Kasumi-1 (cell line): ENCODE measurements at places on chromosomes 5 and 9.
A peak's percentile ranks its signal among the peaks of the same experiment; 100 is the strongest.

GRCh38 chr5:102792705-102793104 lies 37.6 kb downstream of the PAM start:
- DNase-seq, result peak; percentile 31

GRCh38 chr5:59607138-59607765 lies 286.3 kb downstream of the PDE4D start:
- no peak for DNase-seq

- peak; percentile 53 for DNase-seq
Measured at GRCh38 chr5:122022966-122023365, 55.1 kb downstream of the LOX start.

- peak; percentile 85 for DNase-seq
Measured at GRCh38 chr5:56908942-56909293, 478 bp upstream of the SETD9 start.

DNA sequence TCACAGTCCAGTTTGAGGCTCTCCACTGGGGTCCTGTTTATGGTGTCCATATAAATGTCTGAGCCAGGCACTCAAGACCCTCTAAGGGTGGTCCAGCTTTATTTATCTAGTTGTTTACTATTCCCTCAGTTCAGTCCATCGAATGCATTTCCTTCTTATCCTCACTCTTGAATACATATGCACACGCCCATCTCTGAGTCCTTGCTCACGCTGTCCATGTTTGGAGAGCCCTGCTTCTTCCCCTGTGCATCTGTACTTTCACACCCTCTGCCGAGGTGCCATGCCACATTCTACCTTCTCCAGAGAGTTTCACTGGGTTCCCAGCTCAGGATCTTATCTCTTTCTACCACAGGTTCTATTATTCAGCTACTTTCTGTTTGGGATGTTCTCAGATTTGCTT lies 30.2 kb upstream of the SEMA6A start:
- no peak for DNase-seq

- no peak for DNase-seq
Measured at GRCh38 chr9:114258866-114259797, 63.8 kb upstream of the ORM1 start.

DNA sequence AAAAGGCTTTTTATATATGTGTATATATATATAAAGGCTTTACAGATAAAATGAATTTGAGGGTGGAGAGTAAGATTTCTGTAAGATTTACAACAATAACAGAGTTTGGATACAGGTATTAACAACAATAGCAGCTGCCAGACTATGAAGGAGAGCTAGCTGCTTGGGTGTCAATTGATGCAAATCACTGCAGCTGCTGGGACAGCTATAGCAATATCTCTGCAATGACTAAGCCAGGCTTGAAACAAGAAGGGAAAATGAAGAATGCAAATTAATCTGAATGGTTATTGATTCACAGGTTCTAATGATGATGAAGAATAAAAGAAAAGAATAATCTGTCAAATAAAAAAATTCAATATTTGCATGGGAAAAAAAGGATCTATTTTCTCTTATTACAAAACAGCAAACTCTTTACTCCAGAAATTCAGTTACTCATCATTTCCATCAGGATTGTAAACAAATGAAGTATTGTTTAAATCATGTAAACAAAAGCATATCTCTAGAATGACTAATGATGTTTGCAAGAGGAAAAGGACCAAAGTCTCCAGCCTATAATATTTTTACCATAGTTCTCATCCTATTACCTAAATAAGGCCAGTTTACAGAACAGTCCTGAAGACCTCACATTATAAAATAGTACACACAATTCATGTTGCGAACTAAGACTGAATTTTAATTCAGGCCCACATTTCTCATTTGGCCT lies 219.0 kb downstream of the HTR1A start:
- no peak for DNase-seq

DNA sequence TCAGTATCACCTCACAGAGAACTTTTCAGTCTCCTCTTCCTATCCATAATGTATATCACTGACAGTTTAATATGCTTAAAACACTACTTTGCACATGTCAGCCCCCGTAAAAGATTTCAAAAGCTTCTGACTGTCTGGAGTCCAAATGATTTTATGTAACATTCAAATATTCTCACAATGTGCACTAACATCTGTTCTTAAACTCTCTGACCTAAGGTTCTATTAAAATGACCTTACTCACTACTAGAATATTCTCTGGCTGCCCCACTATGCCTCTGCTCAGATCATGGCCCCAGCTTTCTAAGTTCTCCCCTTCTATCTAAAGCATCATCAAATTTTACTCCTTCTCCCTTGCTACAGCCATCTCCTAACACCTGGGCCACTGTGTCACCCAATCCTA lies 52.5 kb downstream of the AP3B1 start:
- DNase-seq, result no peak

DNA sequence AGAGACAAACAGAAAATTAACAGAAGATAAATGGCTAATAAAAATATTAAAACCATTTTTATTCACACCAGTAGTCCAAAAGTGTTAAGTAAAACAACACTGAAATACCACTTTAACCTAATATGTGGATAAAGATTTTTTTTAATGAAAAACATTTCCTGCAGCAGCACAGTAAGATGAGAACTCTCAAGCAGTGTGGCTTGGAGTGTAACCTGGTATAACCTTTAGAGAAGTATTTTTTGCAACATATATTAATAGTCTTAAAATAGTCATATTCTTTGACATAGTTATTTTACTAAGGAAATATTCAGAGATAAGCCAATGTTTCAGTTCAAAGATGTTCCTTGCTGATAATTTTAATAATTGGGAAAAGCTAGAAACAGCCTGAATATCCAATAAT lies 644.4 kb downstream of the PDE4D start:
- DNase-seq, result no peak

- DNase-seq, result no peak
Measured at GRCh38 chr9:107208121-107208520, 75.0 kb upstream of the RAD23B start.

GRCh38 chr5:32031089-32031488 lies 143.0 kb downstream of the GOLPH3 start:
- DNase-seq, result no peak

- no peak for DNase-seq
Measured at GRCh38 chr5:143494162-143494561, 90.7 kb upstream of the NR3C1 start.

DNA sequence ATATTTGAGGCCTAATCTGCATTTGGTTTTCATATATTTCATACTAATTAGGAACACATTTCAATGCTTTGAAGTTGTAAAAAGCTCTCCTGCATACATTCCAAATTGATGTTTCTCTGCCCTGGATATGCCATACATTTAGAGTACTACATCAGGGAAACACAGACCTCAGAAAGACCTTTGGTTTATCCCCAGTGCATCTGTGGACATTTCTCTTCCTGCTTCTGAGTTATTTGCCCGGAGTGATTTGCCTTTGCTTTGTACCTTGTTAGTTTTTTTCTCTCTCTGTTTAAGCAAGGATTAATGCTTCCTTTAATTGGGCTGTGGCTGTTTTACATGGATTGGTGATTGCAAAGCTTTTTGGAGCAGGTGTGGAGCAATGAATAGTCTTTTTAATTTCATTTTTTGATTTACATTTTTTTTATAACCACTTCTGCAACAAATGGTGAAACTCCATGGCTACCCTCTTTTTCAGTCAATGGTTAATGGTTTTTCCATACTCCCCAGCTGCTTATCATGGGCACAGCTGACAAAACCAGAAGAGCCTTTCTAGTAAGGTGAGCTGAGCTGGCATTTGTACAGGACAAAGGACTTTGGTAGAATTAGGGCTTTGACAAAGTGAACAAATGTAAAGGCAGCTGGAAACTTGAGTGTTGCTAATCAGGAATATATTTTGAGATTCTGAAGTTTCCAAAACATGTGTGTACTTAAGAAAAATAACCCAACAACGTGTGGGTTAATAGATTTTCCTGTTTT lies 54.2 kb downstream of the ZSWIM6 start:
- DNase-seq, result no peak
